ENCODE measurements at places on chromosomes 4 and X.

DNA sequence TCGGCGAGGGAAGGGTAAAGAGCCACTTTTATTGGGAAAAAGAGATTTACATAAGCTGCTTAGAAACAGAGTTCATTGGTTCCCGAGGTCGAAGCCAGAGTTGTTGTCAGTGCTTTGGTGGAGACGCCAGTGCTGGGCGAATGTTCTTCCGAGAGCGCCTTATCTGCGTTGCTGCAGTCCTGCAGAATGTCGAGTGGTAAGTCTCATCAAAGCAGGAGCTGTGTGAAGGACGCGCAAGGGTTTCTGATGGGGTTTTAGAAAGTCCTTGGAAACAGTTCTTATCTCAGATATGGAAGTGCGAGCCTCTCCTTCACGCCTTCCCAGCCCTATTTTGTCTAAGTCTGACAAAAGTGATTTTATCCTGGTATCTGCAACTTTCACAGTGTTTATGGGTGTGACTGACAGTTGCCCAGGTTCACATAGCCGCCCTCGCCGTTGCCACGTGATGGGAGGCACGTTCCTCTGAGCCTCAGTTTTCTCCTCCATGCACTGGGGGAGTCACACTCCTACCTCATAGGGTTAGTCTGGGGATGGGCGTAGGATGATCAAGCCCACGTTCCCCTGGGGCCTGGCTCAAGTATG is 47.3 kb upstream of the NSG1 start:
- DNase-seq, result no peak

GRCh38 chr4:176805155-176805554 is 12.4 kb upstream of the VEGFC start:
- no peak for DNase-seq

GRCh38 chrX:152912106-152912505 is 14.2 kb downstream of the ZNF185 start:
- peak; percentile 76 for DNase-seq

GRCh38 chr4:138992676-138993075 is 22.9 kb upstream of the NOCT start:
- DNase-seq, result no peak

DNA sequence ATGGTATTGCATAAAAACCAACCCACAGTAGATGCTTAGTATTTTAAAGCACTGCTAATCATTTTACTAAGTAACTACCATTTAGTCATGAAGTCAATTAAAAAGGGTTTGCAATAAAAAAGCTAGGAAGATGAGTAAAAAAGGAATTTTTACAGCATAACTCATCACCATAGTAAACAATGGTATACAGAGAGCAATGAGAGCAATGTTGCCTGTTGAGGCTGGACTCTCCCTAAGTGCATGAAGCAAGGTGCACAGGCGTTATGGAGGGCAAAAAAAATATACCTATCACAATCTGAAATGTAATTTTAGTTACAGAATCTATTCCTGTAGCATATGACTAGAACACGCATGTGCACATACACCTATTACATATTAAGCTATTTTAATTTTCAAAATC is 129.6 kb upstream of the BMP3 start:
- no peak for DNase-seq

- no peak for DNase-seq
These were observed 46.1 kb downstream of the SLIT2 start for GRCh38 chr4:20297783-20298182.

- DNase-seq, result peak; percentile 78
These were observed 16.4 kb downstream of the NSDHL start for GRCh38 chrX:152847281-152847680.

DNA sequence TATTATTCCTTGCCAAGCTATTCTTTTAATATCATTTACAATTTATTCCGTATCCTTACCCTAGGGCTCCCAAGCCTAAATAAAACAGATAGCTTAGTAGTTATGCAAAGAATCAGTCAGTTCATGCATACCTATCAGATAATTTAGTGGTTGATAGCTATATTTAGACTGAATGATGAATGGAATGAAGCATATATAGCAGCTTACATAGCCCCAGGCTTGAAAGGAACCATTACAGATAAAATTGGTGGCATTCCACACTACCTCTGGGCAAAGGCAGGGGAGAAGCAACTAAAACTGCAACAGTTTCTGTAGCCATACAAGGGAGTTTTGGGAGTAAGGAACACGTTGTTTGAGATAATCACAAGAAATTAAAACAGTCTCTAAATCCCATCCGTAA is 2.7 kb downstream of the ACE2 start:
- DNase-seq, result no peak

DNA sequence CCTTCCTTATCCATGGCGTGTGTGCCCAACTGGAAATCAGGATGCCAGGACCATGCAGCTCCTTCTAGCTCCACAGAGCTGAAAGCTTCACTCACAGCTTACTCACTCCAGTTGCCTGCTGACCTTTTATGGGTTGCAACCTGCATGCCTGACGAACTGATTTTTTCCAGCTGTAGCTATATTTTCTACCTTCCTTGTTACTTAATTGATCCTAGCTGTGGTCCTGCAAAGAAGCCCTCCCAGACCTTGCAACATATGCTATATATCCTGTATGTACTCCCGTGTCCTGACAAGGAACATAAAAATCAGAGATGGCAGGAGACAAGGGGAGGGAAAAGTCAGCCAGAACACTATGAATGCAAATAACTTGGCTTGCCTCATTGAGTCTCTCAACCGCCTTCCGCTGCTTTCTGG is 135.3 kb upstream of the LDB2 start:
- DNase-seq, result no peak

- DNase-seq, result no peak
These were observed 628.8 kb downstream of the ANKRD50 start for GRCh38 chr4:124083711-124084110.

- DNase-seq, result peak; percentile 67
These were observed 790 bp downstream of the CLGN start for GRCh38 chr4:140426610-140427105.

DNA sequence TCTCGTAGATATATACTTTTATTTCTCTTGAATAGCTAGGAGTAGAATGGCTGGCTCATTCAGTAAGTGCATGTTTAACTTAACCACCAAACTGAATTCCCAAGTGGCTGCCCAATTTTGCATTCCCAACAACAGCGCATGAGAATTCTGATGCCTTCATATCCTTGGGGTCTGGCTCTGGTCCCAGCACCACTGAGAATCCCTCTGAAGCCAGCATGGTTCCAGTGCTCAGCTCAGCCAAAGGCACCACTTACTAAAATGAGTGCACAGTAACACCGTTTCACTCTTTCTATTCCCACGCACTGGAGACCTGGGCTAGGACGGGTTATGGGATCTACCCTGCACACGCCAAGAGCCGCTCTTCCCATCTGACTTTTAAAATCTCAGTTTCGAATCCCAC is 60.4 kb downstream of the CASP3 start:
- DNase-seq, result no peak

DNA sequence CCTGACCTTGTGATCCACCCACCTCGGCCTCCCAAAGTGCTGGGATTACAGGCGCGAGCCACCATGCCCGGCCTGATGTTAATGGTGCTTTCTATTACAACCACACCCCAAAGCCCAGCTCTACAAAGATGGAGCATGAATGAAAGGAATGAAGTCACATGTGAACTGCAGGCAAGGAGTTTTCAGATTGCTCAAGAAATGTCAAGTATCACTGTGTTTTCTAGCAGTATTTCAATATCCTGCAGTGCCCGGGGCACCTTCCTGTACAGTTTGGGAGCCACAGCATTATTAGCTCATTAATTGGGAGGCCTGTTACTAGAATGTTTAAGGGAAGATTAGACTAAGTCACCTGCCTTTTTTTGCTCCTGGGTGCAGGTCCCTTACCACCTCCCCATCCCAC is 40.1 kb downstream of the PRIMPOL start:
- no peak for DNase-seq

- DNase-seq, result no peak
These were observed 74.0 kb downstream of the ATG4A start for GRCh38 chrX:108165383-108166111.

- no peak for DNase-seq
These were observed 241.8 kb downstream of the DTHD1 start for GRCh38 chr4:36523182-36523581.

- no peak for DNase-seq
These were observed 809.0 kb downstream of the FAT4 start for GRCh38 chr4:126123611-126124325.

DNA sequence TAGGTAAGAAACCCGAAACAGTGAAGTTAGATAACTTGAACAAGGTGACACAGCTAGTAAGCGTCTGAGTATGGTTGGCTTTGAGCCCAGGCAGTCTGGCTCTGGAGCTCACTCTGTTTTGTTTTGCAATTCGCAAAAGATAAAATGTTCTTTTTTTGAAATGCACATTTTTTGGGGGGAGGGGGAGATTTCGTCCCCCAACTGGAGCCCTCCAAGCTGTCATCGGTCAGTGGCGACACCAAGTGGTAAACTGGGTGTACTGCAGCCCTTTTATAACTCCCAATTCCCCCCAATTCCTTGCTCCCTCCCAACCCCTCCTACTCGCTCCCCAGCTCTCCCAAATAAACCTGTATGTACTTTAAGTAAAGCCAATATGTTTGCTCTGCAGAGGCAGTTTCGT is 2.8 kb upstream of the CLCN5 start:
- peak; percentile 66 for DNase-seq

- DNase-seq, result no peak
These were observed 111.8 kb downstream of the EFNB1 start for GRCh38 chrX:68940601-68941000.

GRCh38 chr4:156615066-156615531 is 356.5 kb downstream of the PDGFC start:
- no peak for DNase-seq

DNA sequence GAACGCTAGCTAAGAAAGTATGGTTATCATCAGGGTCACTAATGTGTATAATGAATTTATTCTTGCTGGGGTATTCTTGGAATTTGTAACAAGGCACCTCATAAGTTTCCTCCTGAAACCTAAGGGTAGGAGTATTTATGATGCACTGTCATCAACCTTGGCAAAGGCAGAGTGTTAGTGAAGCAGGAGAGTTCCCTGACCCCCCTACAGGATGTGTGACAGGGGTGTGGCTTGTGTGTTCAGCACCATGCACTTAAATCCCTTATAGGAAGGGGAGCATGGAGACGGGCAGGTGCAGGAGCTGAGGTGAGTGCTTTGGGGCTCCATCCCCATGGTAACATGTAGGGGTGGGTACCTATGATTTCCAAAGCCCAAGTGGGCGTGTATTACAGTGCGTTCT is 237.7 kb downstream of the GALNTL6 start:
- peak; percentile 7 for DNase-seq

GRCh38 chr4:10701702-10702460 is 17.3 kb upstream of the CLNK start:
- DNase-seq, result no peak

GRCh38 chr4:80322716-80323115 is 12.8 kb upstream of the CFAP299 start:
- peak; percentile 6 for DNase-seq

GRCh38 chr4:55424791-55425190 is 29.0 kb downstream of the TMEM165 start:
- DNase-seq, result no peak

DNA sequence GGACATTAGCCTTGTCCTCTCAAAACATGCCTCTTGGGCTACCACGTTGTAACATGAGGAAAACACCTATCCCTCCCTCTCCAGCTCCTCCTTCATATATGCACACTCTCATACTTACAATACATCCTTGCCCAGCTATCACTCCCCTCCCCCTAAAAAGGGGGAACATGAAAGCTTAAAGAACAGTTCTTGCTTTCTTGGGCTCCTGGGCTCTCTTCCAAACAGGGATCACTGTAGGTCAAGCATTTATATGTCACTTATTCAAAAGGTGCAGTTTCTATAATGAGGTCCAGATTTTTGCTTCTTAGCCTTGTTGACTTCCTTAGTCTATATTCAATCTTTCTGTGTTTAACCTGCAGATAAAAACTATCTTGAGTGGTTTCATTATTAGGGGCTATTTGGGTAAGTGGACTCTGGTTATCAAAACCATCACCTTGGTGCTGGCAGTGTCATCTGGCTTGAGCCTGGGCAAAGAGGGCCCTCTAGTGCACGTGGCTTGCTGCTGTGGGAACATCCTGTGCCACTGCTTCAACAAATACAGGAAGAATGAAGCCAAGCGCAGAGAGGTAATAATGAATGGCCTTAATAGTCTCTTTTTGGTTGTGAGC is 119.4 kb downstream of the AKAP4 start:
- DNase-seq, result peak; percentile 31

- DNase-seq, result no peak
These were observed 129.0 kb upstream of the STX18 start for GRCh38 chr4:4670869-4671268.

DNA sequence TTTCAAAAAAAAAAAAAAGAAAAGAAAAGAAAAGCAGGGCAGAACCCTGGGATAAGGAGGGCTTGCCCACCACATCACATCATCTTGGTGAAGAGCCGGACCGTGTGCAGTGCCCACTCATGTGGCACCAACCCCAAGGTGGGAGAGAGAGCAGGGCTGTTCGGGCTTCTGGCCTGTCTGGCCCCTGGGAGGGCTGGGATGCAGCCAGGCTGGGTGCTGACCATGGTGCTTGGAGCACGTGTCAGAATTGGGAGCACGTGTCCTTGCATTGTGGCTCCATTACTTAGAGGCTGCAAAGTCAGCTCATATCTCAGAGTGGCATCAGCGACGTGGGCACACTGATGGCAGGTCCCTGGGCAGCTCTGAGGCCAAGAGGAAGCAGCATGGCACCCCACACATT is 100.9 kb upstream of the AFAP1 start:
- no peak for DNase-seq

Measured in common myeloid progenitor, CD34-positive (primary cell).